ENCODE measurements at places on chromosomes 4 and X. TPM values are rescaled to one million over a fixed set of nuclear protein-coding genes. Genes with fewer than 3 reads are reported as not detected.

The INPP4B gene
- total RNA-seq = 8.5 TPM

The VCX2 gene
- total RNA-seq = not detected

The ARSD gene
- 7.0 TPM for total RNA-seq

The TRIM2 gene
- 45.3 TPM for total RNA-seq

The SPANXN4 gene
- total RNA-seq = not detected

The CYSLTR1 gene
- 1.2 TPM for total RNA-seq

The CXorf49 gene
- not detected for total RNA-seq

The VCX gene
- not detected for total RNA-seq

The FREM3 gene
- not detected for total RNA-seq

The STPG2 gene
- total RNA-seq = 0.40 TPM

The ZCCHC18 gene
- 1.2 TPM for total RNA-seq

The PCSK1N gene
- total RNA-seq = 5.0 TPM

The RFC1 gene
- 33.6 TPM for total RNA-seq

The NHSL2 gene
- total RNA-seq = 8.1 TPM

The CBR4 gene
- 14.6 TPM for total RNA-seq

The DCAF8L1 gene
- not detected for total RNA-seq

The OTUD5 gene
- 27.3 TPM for total RNA-seq

The RRAGB gene
- total RNA-seq = 11.6 TPM

The F8A3 gene
- total RNA-seq = 8.0 TPM

The MAOA gene
- total RNA-seq = 97.7 TPM

The HTRA3 gene
- 52.8 TPM for total RNA-seq

The CT45A5 gene
- not detected for total RNA-seq

The GALNTL6 gene
- total RNA-seq = not detected

The HERC5 gene
- 3.5 TPM for total RNA-seq

The NSG1 gene
- 7.5 TPM for total RNA-seq

The CXCL3 gene
- 0.88 TPM for total RNA-seq

The CCDC158 gene
- total RNA-seq = 1.2 TPM

The RNF128 gene
- total RNA-seq = 1.3 TPM
